Left ventricle myocardium inferior (tissue), 1 donor: ENCODE measurements at places on chromosomes 13 and 19.

DNA sequence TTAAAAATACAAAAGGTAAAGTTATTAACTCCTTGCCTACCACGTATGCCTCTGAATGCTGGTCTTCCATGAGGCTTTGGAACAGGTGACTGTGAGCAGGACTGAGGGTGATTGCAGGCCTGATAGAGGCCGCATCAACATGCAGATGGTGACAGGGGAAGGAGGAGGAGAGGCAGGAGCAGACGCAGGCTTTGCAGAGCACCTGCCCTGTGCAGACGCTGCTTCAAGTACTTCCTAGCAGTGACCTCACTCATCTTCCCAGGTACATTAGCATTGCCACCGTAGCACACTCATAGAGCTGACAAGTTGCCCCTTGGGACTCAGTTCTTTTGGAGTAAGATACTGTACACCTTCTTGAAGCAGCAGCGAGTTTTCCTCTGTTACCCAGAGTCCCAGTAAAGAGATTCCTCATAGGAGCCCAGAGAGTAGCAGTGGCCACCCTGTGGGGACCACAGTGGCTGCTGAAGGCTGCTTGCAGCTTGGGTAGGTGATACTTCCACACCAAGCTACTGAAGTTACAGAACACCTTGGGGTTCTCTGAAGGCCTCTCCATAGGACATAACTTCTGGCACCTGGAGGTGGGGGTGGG is 56.0 kb downstream of the ZNF536 start:
- DNase-seq: no peak

- no peak for DNase-seq
Measured at GRCh38 chr13:78598966-78599644, 4.2 kb downstream of the POU4F1 start.

- no peak for DNase-seq
Measured at GRCh38 chr13:51894239-51894638, 32.5 kb downstream of the CCDC70 start.

- DNase-seq: no peak
Measured at GRCh38 chr13:29196409-29197074, 376.4 kb downstream of the MTUS2 start.

GRCh38 chr19:38039966-38040365 is 133.0 kb downstream of the SIPA1L3 start:
- DNase-seq: no peak

DNA sequence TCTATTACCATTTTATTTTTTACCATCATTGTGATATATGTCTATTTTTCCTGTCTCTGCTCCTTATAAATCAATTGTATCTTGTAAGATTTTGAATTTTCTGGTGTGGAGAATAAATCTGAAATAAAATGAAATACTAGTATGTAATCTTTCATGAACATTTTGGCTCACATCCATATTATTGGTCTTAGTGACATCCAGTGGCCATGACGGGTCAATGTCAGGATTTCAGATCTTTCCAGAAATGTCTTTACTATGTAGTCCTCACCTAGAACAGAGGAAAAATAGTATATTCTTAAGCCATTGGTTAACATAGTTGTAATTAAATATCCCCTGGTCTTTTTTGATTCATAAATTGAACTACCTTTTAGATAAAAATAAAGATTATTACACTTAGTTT is 109.8 kb upstream of the GPC6 start:
- DNase-seq: no peak

DNA sequence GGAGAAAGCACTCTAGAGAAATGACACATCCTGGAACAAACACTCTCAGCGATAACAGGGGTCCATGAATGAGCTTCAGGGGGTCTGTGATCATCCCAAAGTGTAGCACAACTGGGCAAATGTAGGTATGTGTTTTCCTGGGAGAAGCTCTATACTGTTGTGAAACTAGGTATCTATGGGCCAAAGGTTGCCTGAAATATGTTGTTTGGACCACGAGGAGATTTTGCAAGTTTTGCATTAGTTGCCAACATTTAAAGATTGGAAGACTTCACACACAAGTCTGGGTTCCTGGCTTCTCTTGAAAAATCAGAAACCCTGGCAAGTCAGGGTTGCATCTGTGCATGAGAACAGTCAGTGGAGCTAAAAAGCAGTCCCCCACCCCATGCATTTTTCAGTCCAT is 26.7 kb upstream of the POU2F2 start:
- DNase-seq: no peak

DNA sequence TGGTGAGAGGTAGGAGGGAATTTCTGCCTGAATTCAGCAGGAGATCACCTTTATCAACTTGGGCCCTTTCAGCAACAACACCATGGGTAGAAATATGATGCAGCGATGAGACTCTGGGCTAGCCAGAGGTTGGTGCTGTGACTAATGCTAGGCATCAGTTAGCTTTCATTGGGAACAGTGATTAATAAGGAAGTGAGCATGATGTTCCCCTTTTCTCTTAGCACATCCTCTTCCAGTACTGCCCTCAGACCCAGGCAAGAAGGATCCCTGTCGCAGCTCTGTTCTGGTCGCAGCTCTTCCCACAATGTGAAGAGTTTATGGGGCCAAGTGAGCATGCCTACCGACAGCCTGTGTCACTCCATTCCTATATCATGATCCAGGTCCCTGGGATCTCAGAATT is 100.5 kb downstream of the FLT1 start:
- no peak for DNase-seq

DNA sequence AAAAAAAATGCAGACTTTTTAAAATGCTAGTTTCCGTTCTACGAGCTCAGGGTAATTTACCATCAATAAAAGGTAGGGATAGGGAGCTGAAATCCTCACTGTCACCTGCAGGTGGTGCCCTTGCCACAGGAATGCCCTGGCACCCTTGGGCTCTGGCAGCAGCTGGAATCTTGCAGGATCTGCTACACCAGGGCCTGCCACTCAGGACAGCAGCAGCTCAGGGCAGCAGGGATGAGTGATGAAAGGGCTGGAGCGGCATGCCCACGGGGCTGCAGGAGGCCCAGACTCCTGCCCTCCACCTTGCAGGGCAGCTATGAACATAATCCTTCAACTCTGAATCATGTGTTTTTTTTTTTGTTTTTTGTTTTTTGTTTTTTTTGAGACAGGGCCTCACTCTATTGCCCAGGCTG is 54.0 kb downstream of the GNG7 start:
- DNase-seq: peak; percentile 69

DNA sequence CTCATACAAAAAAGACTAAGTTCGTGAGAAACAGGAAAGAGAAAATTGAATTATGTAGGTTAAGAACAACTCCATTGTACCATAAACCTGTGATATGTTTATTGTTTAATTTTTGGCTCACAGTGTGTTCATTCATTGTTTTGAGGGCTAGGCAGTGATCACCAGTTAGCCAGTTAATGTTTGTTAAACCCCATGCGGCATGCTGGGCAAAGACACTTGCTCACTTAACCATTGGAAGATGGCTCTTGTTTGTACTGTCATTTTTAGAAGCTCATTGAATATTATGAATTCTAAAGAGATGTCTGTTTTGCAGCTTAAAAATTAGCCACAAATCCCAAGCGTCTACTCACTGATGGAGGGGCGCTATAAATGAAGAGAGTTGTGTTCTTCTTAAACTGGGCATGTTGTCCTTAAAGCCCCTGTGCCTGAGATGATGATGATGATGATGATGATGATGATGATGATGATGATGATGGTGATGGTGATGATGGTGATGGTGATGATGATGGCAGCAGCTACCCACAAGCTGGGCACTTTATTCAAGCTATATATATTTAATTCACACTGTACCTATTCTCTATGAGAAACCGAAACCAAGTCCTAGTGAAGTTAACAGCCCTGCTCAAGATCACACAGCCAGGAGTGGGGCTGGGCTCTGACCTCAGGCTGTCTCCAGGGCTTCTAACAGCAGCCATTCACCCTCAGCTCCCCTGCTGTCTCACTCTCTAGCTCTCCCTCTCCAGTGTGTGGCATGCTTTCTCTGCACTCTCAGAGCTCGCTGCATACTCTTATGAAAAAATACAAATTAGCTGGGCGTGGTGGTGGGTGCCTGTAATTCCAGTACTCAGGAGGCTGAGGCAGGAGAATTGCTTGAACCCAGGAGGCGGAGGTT is 169.1 kb downstream of the SHISA2 start:
- no peak for DNase-seq

DNA sequence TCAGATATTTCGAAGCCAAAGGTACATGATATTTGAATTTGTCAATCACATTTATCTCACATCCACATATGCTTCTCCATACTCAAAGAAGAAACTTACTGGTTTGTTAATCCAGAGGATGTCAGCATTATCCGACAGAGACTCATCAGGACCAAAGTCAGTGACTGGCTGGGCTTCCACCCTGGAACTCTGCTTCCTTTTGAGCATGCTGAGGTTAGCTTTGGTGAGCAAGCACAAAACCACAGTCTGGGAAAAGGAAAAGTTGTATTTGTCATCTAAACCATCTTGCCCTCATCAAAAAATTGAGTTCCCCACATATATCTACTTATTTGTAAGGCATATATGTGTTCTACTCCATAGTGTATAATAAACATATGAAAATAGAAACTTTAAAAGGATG is 17.4 kb downstream of the NALCN start:
- no peak for DNase-seq

DNA sequence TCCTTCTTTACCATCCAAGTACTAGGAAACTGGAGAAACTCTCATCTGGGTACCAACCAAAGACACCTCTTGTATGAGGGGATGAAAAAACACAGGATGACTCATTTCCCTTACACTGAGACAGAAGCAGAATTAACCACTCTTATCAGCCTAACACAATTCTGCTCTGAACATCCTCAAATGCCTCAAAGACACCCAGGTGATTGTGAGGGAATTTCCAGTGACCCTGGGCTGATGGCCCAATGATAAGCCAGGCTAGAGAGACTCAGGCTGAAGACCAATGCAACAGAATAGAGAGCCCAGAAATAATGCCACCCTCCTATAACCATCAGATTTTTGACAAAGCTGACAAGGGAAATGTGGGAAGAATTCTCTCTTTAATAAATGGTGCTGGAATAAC is 7.0 kb downstream of the ZNF737 start:
- DNase-seq: no peak

- no peak for DNase-seq
Measured at GRCh38 chr13:44272692-44273091, 100.9 kb upstream of the SERP2 start.

DNA sequence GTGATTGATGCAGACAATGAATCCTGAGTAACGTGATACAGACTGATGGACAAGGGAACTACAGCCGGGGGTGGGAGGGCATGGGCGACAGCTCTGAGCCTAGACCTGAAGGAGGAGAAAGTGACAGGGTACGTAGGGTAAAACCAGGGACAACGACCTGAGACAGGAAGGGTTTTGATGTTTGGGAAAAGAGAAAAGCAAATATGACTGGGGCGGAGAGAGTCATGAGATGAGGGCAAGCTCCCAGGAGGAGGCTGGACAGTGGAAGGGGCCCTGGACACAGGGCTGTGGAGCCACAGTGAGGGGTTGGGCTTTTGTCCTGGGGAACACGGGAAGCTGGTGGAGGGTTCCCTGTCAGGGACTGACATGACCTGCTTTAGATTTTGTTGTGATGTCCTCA is 34.2 kb downstream of the ZNF611 start:
- DNase-seq: no peak

DNA sequence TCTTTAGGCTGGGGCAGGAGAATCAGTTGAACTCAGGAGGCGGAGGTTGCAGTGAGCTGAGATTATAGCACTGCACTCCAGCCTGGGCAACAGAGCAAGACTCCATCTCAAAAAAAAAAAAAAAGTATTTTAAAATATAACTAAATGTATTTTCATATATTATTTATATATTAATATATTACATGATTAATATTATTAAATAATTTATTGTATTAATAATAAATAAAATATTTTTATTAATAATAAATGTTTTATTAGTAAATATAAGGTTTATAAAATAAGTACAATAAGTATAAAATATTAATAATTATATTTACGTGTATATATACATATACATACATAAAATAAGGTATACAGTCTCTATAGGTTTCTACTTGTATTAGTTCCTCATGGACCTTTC is 56.8 kb downstream of the SKA3 start:
- no peak for DNase-seq

DNA sequence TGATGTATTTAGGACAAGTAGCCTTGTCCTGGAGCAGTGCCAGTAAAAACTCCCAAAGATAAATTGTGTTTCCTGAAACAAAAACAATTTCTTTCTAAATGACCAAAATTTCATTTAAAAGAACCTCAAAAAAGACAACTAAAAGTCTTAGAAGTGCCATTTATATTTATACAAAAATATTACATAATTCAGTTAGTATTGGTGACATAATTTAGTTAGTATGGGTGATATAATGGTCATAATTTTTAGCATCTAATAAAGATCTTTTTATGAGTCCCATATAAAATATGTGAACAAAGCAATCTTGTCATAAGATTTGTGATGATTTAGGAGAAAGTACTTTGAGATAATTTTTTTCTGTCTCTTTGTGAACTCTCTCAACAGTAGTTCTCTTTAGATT is 76.0 kb downstream of the ELF1 start:
- DNase-seq: no peak

DNA sequence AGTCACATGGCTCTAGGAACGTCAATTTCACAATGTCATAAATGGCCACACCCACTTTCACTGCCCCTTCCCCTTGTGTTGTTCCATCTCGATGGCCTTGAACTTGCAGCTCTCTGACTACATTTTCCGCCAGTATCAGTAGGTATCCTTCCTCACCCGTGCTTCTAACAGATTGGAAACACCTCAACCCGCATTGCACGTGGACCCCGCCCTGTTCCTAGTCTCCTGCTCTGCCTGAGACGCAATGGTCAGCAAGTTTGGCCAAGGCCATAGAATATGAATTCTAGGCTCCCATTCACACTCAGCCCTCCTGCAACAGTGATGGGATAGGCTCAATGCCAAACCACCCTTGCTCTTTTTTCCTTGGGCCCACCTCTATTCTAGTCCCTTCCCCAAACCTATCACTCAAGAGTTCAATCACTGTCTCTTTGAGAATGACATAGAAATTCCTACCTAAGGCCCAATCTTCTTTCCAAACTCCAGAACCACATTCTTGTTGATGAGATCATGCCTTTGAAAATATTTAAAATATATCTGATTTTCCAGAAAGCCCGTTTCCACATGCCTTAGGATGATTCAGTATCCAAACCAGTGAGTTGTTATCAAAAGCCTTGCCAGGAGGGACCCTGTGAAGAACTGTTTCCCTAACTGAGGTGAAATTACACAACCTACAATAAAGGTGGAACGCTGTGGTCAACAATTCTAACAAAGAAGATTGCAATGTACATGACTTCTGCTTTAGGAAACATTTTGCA is 334.6 kb downstream of the MYO16 start:
- DNase-seq: no peak

- no peak for DNase-seq
Measured at GRCh38 chr13:38862443-38862842, 128.2 kb downstream of the STOML3 start.

- no peak for DNase-seq
Measured at GRCh38 chr13:77345150-77345780, 18.4 kb upstream of the MYCBP2 start.

DNA sequence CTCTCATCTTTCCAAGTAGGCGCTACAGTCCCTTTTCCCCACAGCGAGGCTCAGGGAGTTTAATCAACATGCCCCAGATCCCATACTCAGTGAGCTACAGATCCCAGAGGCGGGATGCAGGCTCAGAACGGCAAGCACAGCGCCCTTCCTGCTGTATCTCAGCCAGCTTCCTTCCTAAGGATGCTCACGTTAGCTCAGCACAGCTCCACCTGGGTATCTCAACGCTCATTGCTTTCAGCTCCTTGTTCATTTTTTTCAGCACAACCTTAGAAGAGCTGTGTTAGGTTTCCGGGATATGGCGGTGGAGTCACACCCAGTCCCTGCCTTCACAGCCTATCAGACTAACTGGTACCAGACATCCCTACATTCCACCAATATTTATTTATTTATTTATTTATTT is 3.1 kb upstream of the MEGF8 start:
- no peak for DNase-seq
